ENCODE measurements at places on chromosomes 7 and 10. TPM values are rescaled to one million over a fixed set of nuclear protein-coding genes. Genes with fewer than 3 reads are reported as not detected.

Gene C10orf143
- 0.25 TPM for total RNA-seq

Gene MYH16
- total RNA-seq = not detected

Gene CTNNA3
- total RNA-seq = 1.5 TPM

Gene CLRN3
- not detected for total RNA-seq

Gene ZWINT
- total RNA-seq = 4.9 TPM

Gene TMEM72
- not detected for total RNA-seq

Gene MMD2
- total RNA-seq = 4.4 TPM

Gene ANXA8L1
- not detected for total RNA-seq

Gene SORBS1
- 101 TPM for total RNA-seq

Gene CYP2C8
- 0.74 TPM for total RNA-seq

Gene TAS2R3
- 5.7 TPM for total RNA-seq

Gene TACC2
- 25.3 TPM for total RNA-seq

Gene FAM237B
- total RNA-seq = not detected

Gene TRPV5
- not detected for total RNA-seq

Gene TRAPPC14
- 9.6 TPM for total RNA-seq

Gene SEMA3E
- 36.9 TPM for total RNA-seq

Gene SPDYE2
- not detected for total RNA-seq

Data from temporal lobe (tissue), 4 donors.